ENCODE measurements at places on chromosomes 2 and 18.
A peak's percentile ranks its signal among the peaks of the same experiment; 100 is the strongest.

DNA sequence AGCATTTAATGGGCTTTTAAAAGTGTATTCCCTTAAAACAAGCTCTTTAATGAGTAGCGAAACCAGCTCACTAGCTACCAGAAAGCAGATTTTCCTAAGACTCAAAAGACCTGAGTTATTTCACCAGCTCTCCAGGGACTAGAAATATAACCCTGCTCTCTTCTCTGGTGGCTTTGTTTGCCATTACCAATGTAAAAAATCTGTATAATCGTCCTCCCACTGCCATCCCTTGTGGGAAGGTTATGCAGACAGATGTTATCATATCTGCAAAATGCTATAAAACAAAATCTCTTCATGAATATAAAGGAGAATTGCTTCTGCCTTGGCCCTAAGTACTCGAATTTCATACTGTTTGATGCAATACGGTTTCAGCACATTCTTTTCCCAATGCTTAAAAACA lies 335.2 kb downstream of the NUP35 start:
- DNase-seq: no peak

- DNase-seq: no peak
These were observed 188.9 kb upstream of the FAM98A start for GRCh38 chr2:33788044-33788443.

GRCh38 chr2:190781604-190782198 lies 98.9 kb upstream of the GLS start:
- peak; percentile 69 for DNase-seq

DNA sequence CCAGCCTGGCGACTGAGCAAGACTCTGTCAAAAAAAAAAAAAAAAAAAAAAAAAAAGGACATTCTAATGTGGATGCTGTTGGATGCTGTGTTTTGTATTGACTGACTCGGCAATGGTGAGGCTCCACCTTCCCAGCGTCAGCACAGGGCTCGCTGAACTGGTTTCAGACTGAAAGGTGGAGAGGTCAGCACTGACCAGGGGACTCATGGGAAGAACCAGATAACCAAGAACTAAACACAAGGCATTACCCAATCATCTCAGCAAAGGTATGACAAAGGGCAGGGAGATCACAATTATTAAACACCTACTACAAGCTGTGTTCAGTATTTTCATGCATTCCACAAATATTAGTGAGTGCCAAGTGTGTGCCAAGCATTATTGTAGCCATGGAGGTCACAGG lies 103.2 kb downstream of the LRATD1 start:
- no peak for DNase-seq

- DNase-seq: peak; percentile 31
These were observed 152.5 kb upstream of the HAAO start for GRCh38 chr2:42944779-42945415.

DNA sequence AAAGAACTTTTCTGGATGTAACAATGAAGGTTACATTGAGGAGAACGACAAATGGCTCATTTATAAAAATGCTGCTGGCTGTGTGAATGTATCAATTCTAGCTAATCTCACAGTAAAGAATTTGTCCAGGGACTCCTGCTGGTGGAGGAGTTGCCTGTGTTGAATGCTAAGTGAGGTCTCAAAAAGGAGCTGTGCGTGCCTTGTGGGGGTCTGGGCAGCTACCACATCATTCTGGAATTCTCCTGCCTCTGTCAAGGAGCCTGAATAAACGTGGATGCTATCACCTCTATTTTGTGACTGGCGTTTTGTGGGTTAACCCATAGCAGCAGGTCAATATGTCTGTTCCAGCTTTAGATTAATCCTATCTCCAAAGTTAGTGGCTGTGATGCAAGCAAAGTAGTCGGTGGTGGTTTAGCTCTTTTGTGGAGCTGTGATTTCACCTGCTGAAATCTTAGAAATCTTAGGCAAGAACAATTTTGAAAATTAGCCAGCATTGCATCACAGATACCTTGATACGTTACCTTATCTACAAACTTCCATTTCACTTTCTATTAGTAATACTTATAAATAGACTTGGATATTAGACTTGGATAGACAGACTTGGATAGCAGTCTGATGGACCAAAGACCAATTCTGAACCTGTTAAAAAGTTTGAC lies 96.8 kb downstream of the MTCL1 start:
- DNase-seq: no peak

GRCh38 chr18:10490401-10491165 lies 35.2 kb upstream of the NAPG start:
- DNase-seq: peak; percentile 66

DNA sequence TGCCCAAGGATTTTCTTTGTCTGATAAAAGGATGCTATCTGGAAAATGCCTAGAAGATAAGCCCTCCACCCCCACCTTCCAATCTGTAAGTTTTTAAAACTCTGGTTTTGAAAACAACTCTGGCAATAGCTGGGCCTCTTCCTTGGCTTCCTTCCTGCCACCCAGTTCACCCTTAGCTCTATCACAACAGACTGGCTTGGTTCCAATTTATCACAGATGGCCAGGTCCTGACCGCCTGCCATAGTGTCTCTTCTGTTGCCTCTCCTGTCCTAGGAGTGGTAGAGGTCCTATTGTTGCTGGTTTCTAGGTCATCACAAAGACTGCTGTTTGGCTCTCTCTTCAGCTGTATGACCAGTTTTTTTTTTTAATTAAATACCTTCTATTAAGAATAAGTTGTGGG lies 1727.9 kb upstream of the SLC39A10 start:
- DNase-seq: no peak

DNA sequence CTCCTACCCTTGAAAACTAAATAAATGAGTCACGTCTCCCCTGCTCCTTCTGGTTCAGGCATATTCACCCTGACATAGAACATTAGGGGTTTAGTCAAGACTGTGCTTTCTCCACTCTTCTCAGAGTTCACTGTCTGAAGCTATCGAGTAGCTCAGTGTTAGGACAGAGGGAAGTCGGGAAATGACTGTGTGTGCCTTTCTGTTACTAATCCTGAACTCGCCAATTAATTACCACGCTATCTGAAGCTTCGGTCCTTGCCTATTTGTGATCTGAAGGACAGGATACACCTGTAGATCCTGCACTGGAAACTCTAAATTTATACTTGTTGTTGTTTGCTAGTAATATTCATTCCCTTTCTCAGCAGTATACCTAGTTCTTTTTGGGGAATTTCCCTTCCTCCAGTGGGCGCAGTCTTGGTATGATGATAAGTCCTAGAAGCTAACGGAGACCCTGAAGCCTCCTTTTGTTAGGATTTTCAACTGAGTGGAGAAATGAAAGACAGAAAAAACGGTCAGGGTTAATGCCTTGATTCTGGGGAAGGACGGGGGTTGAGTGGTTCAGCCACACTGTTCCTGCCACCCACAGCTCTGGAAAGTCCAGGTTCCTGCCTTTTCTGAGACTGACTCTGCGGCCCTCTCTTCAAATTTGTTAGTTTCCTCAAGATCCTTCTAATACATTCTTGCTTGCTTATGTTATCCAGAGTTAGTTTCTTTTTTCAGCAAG lies 218.0 kb downstream of the DLGAP1 start:
- no peak for DNase-seq

GRCh38 chr18:51137026-51137729 lies 60.3 kb downstream of the MEX3C start:
- DNase-seq: no peak

DNA sequence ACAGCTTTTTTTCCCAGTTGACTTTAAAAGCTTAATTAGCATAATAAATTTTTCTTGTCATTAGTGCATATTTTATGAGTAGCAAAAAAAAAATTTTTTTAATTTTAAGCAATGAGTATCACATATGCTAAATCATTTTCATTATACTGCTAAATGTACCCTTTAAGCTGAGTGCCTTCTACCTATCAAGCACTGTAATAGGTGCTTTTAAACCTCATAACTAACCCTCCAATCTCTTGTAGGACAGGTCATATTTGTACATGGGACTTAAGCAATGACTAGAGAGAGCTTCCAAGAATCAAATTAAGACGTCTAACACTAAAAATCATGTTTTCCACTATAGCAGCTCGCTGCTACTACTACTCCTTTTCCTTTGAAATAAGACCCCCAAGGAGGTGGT lies 7.4 kb downstream of the XPO1 start:
- no peak for DNase-seq

DNA sequence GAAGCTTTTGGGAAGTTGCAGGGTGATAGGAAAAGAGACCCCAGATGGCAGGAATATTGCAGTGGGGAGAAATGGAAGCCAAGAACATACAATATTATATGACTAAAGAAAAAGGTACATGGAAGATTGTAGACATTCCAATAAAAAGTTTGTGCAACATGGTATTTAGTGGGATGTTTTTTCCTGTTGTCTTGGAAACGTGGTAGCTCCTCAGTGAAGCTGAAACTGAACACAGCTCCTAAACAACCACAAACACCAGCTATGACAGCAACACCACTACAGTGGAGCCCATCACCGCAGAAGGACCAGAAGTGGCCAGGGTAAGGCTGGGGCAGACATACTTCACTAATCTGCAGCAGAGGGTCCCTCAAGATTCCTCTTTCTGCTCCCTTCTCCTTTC lies 246.8 kb downstream of the CDH20 start:
- no peak for DNase-seq

- DNase-seq: no peak
These were observed 358.6 kb downstream of the DLGAP1 start for GRCh38 chr18:4096486-4096885.

GRCh38 chr2:99605036-99605435 lies 115.2 kb upstream of the REV1 start:
- no peak for DNase-seq

- no peak for DNase-seq
These were observed 888.0 kb downstream of the EPHA4 start for GRCh38 chr2:220684099-220684498.

DNA sequence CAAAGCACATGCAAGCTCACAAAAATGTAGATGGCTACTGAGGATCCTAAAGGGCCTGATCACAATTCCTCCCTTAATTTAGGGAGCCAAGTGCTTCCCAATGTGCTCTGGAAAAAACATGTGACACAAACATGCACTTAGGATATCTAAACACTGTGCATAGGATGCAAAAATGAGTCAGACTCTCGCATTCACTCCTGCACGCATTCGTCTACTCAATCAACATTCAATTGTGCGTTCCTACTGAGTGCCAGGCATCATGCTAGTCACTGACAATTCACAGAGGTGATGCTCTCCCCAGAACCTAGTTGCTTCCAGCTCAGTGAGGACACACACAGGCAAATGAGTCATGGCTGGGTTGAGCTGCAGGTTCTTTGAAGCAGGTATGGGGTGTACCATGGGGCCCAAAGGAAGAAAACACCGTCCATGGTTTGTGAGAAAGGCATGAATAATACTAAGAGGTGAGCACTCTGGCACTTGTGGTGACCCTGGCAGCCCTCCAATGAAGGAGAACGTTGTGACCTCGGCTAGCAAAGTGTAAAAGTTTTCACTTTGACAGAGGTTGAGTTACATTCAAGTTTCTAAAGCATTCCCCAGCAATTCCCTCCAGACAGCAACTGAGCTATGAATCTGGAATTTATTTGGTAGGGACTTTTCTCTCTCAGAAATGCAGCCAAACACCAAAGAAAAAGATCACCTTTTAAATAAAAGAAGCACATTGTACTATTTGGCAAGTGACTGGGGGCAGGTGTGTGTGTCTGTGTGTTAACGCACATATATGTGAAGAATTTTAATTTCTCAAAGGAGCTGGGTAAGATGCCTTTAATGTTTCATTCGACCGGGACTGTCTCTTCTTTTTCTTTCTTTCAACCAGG lies 173.3 kb downstream of the ALPK2 start:
- DNase-seq: no peak

DNA sequence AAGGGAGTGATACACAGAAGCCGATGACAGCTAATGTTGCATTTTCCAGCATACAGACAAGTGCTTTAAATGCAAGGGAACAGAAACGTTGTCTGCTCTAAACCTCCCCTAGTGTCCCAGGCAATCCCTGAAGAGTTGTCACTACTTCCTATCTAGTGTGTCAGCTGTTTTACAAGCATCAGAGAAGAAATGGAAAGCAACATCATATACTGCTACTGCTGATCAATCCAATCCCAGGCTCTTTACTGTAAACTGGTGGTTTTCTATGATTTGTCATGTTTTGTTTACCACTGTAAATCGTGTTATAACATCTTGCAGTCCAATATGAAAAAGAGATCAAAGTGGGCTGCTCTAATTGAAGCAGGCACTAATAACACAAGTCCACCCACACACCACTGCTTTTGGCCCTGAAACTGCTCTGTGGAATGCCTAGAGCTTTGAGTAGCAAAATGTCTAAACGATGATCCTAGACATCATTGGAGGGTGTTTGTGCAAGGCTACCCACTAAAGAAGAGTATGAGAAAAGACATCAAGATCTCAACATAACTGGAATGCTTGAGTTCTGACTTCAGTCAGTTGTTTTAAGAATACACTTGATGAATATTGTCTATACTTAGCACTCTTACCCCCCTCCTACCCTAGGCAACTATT lies 18.1 kb upstream of the ROCK1 start:
- DNase-seq: peak; percentile 26

- DNase-seq: no peak
These were observed 56.2 kb downstream of the ZCCHC2 start for GRCh38 chr18:62578980-62579511.

GRCh38 chr2:54839461-54840255 lies 116.2 kb downstream of the EML6 start:
- no peak for DNase-seq

DNA sequence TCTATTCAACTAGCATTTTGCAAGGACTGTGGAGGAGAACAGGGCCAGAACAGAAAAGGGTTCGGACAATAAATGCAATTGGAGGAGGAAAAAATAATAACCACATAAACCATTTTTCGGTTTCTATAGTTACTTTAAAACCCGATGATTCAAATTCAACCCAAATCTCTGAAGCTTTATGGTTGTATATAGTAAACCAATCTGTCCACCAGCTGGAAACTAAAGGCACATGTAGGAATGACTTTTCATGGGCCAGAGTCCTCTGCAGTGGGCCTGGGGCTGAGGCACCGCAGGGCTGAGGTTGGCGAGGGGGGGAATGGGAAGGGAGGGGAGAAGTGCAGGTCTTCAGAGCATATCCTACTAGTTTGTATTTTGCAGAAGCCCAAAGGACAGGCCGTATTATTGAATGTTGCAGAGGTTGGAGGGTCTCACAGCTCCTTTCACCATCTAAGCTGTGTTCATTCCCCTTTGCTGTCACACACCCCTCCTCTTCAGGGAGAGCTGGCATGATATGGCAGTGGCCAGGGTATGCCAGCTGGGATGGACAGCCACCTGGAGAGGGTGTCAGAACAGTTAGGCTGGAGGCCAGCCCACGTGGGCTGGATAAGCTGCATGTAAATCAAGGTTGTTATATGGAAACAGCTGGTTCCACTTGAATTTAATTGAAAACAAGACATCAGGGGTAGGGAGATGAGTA lies 267.1 kb downstream of the PRKCE start:
- no peak for DNase-seq

GRCh38 chr18:7117390-7118355 lies at the start of gene LAMA1:
TSS of gene LAMA1 (minus strand) at chr18:7117797. CDS start at chr18:7117720, 77 bp downstream.
- no peak for DNase-seq

GRCh38 chr2:157122776-157123175 lies 134.7 kb upstream of the GALNT5 start:
- no peak for DNase-seq

DNA sequence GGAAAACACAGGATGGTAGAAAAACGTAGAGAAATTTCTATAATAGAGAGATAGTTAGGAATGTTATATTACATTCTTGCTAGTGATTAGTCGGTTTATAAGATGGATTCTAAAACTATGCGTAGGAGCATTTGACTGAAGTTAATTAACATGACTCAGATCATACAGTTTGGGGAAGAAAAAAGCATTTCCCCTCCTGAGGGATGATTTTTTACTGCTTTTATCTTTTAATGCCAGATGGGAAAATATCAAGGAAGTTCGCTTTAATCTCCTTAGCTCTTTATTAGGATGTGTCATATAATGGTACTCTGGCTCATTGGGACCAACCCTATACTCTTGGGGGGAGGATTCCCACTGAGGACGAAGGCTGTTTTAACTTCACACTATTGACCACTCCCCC lies 502.1 kb downstream of the TGIF1 start:
- DNase-seq: no peak

Measured in suppressor macrophage treated with lipopolysaccharide for 1 hour (primary cell).